ENCODE measurements at places on chromosomes 11 and 22. TPM values are rescaled to one million over a fixed set of nuclear protein-coding genes. Genes with fewer than 3 reads are reported as not detected.
A peak's percentile ranks its signal among the peaks of the same experiment; 100 is the strongest.

The SLC16A8 gene
- total RNA-seq = 0.14 TPM

The PRODH gene
- total RNA-seq = 1.7 TPM

The GRAMD1B gene
- total RNA-seq = 9.0 TPM

The OTOG gene
- 1.8 TPM for total RNA-seq

The PGR gene
- 0.29 TPM for total RNA-seq

GRCh38 chr11:69703768-69704507 is at the start of gene FGF19:
Gene FGF19, minus strand, starts transcription at chr11:69704022. Its CDS starts 146 bp downstream, at chr11:69703876.
- H3K4me1 ChIP-seq = peaks cover 21% of the 10 kb centered on the region
- no peak for DNase-seq
- H3K27ac ChIP-seq = no peak within 1 kb of the TSS
- peak within 1 kb of the TSS; percentile 63 for H3K4me3 ChIP-seq
- peaks cover 80% of the 10 kb centered on the region for H3K27me3 ChIP-seq

- no peak overlapping the region for H3K27ac ChIP-seq
- H3K4me1 ChIP-seq = peaks cover 12% of the 10 kb centered on the region
- H3K36me3 ChIP-seq = no peaks in the 10 kb centered on the region
- peaks cover 13% of the 10 kb centered on the region for H3K27me3 ChIP-seq
- no peak overlapping the region for H3K4me3 ChIP-seq
These were observed 11.6 kb downstream of the APOL5 start for GRCh38 chr22:35729309-35729698.

DNA sequence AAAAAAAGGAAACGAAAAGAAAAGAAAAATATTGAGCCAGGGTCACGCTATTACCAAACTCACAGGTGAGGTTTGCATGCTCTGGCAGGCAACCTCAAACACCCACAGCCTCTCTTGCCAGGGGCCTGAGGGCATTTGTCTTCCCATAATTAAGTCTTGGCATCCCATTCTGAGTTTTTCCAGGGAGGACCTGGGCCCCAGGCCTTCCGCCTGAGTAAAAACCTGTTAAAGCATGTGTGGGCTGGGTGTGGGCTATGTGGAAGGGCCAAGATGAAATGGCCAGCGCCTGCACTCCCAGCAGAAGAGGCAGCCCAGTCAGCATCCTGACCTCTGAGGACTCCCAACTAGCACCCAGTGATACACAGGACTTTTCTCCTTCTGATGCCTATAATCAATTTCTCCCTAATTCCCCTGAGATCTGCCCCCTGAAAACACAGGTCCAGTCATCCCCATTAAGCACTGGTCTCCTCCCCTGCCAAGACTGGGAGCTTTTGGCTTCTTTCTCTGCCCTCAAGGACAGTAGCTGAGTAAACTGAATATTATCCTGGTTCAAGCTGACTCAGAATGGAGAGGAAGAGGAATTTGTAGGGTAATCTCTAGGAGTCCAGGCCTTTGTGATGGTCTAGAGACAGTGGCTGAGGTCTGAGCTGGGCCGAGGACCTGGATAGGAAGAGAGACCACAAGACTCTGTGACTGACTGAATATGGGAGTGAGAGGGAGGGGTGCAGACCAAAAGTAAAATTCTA is 35.6 kb upstream of the ACER3 start:
- peaks cover 13% of the 10 kb centered on the region for H3K4me1 ChIP-seq
- no peaks in the 10 kb centered on the region for H3K27me3 ChIP-seq
- H3K27ac ChIP-seq = peak overlapping the region; percentile 34
- peaks cover 1% of the 10 kb centered on the region for H3K36me3 ChIP-seq

DNA sequence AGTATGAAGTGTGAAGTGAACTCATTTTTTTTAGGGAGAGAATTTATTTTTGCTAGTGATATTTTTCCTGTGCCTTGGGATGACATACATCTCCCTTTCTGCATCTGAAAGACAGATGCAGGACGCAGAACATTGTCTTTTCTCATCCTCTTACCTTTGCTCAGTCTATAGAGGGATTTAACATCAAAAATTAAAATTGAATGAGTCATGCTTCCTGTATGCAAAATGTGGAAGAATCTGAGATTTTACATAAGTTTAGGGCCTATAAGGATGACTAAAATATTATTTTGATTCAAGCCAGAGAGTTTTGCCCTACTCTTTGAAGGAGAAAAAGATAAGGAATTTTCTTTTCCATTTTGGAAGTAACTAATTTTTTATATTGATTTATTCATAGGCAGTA is 27.3 kb downstream of the XRCC6 start:
- H3K4me1 ChIP-seq = no peaks in the 10 kb centered on the region
- DNase-seq = no peak
- peaks cover 30% of the 10 kb centered on the region for H3K36me3 ChIP-seq
- no peak overlapping the region for H3K27ac ChIP-seq
- no peak overlapping the region for H3K4me3 ChIP-seq

DNA sequence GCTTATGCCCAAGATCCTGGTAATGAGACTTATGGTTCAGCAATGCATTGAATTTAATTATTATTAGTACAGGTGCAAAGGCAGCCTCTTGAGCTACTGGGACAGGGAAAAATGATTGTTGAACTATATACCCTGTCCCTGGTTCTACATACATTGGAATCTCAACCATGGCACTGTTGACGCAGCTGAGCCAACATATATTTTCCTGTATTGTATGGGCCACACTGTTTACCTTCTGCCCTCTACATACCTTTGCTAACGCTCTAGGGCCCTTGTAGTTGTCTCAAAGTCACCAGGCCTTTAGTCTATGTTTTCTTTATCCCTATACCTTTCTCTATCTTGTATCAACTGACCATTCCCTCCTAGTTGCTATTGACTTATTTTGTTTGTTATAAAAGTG is 22.6 kb downstream of the KREMEN1 start:
- H3K27ac ChIP-seq = peak overlapping the region; percentile 42
- H3K36me3 ChIP-seq = peaks cover 12% of the 10 kb centered on the region
- DNase-seq = no peak
- H3K4me3 ChIP-seq = no peak overlapping the region
- H3K27me3 ChIP-seq = no peaks in the 10 kb centered on the region

GRCh38 chr11:108958368-108959104 is 293.7 kb downstream of the DDX10 start:
- no peaks in the 10 kb centered on the region for H3K36me3 ChIP-seq
- H3K27ac ChIP-seq = no peak overlapping the region
- peaks cover 7% of the 10 kb centered on the region for H3K4me1 ChIP-seq
- DNase-seq = no peak
- no peaks in the 10 kb centered on the region for H3K27me3 ChIP-seq

DNA sequence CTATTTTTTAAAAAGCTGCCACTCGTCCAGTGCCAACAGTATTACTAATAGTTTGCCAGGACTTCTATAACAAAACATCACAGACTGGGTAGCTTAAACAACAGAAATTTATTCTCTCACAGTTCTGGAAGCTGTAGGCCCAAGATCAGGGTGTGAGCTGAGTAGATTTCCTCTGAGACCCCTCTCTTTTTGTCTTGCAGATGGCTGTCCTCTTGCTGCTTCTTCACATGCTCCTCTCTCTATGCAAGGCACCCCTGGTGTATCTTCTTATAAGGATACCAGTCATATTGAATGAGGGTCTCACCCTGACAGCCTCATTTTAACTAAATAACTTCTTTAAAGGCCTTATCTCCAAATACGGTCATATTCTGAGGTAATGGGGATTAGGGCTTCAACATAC is 390.9 kb downstream of the DLG2 start:
- no peaks in the 10 kb centered on the region for H3K4me1 ChIP-seq
- H3K4me3 ChIP-seq = no peak overlapping the region
- H3K36me3 ChIP-seq = no peaks in the 10 kb centered on the region
- H3K27ac ChIP-seq = no peak overlapping the region
- H3K27me3 ChIP-seq = no peaks in the 10 kb centered on the region

- H3K4me1 ChIP-seq = no peaks in the 10 kb centered on the region
- H3K27me3 ChIP-seq = no peaks in the 10 kb centered on the region
These were observed 9.4 kb upstream of the SAMM50 start for GRCh38 chr22:43945632-43946383.

GRCh38 chr11:122685041-122685440 is 29.5 kb downstream of the UBASH3B start:
- no peaks in the 10 kb centered on the region for H3K27me3 ChIP-seq
- peaks cover 4% of the 10 kb centered on the region for H3K4me1 ChIP-seq
- no peak for DNase-seq
- H3K36me3 ChIP-seq = no peaks in the 10 kb centered on the region

GRCh38 chr11:131889146-131889577 is 518.7 kb downstream of the NTM start:
- H3K27me3 ChIP-seq = peaks cover 42% of the 10 kb centered on the region
- no peak for DNase-seq
- H3K27ac ChIP-seq = no peak overlapping the region
- H3K36me3 ChIP-seq = no peaks in the 10 kb centered on the region
- peaks cover 2% of the 10 kb centered on the region for H3K4me1 ChIP-seq
- H3K4me3 ChIP-seq = no peak overlapping the region

DNA sequence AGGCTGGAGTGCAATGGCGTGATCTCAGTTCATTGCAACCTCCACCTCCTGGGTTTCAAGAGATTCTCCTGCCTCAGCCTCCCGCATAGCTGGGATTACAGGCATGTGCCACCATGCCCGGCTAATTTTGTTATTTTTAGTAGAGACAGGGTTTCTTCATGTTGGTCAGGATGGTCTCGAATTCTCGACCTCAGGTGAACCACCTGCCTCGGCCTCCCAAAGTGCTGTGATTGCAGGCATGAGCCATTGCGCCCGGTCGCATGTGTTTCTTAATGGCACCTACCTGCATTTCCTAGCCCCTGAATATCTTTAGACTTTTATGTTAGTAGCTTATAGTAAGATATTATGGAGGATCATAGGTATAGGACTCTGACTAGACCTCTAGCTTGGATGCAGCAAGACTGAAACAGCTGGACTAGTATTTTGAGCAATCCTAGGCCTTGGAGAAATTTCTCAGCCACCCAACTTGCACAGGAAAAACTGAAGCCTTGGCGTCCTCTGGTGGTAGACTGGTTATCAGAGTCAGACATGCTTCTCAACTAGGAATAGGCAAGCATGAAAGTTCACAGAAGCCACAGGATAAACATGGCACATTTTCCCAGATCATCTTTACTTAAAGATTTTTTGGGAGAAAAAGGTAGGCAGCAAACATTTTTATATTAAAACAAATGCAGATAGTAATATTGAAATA is 22.7 kb upstream of the C1QTNF4 start:
- no peaks in the 10 kb centered on the region for H3K4me1 ChIP-seq
- no peaks in the 10 kb centered on the region for H3K27me3 ChIP-seq
- peaks cover 8% of the 10 kb centered on the region for H3K36me3 ChIP-seq
- no peak overlapping the region for H3K4me3 ChIP-seq
- DNase-seq = no peak

GRCh38 chr11:129435499-129436245 is 60.0 kb downstream of the BARX2 start:
- peaks cover 22% of the 10 kb centered on the region for H3K36me3 ChIP-seq
- no peaks in the 10 kb centered on the region for H3K27me3 ChIP-seq
- no peak overlapping the region for H3K4me3 ChIP-seq
- peak overlapping the region; percentile 94 for H3K27ac ChIP-seq
- peaks cover 43% of the 10 kb centered on the region for H3K4me1 ChIP-seq

GRCh38 chr11:119935349-119935925 is 202.5 kb downstream of the TRIM29 start:
- H3K4me3 ChIP-seq = no peak overlapping the region
- H3K27me3 ChIP-seq = peaks cover 10% of the 10 kb centered on the region
- no peaks in the 10 kb centered on the region for H3K36me3 ChIP-seq
- peaks cover 4% of the 10 kb centered on the region for H3K4me1 ChIP-seq

DNA sequence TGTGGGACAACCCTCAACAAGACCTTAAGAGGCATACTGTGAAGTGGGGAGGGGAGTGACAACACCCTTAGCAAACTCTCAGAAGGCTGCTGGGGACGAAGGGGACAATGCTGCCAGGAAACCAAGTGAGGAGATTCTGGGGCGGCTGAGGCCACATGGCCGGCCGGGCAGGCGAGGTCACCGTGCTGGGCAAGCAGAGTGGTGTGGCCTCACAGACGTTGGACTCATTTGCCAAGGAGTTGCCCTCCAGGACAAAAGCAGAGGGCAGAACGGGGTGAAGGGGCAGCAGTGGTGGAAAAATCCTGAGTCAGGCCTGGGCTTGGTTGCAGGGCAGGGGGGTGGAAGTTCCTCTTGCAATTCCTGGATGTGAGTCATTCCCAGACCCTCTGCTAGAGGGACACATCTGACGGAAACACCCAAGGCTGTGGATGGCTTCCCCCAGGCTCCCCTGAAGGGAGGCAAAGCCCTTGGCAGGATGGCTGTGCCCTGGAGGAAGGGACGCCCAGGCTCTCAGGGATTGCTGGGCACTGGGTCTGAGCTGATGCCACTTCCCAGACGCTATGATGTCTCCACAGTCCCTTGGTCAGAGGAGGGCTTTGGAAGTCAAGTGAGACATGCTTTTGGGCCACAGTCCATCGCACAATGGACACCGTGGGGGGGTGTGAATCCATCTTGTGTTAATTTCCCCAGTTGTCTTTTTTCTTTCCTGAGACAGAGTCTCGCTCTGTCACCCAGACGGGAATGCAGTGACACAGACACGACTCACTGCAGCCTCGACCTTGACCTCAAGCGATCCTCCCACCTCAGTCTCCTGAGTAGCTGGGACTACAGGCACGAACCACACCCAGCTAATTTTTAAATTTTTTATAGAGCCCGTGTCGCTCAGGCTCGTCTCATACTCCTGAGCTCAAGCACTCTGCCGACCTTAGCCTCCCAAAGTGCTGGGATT is 16.2 kb upstream of the SHANK3 start:
- no peaks in the 10 kb centered on the region for H3K4me1 ChIP-seq
- no peak overlapping the region for H3K27ac ChIP-seq
- no peak for DNase-seq
- peaks cover 46% of the 10 kb centered on the region for H3K27me3 ChIP-seq

DNA sequence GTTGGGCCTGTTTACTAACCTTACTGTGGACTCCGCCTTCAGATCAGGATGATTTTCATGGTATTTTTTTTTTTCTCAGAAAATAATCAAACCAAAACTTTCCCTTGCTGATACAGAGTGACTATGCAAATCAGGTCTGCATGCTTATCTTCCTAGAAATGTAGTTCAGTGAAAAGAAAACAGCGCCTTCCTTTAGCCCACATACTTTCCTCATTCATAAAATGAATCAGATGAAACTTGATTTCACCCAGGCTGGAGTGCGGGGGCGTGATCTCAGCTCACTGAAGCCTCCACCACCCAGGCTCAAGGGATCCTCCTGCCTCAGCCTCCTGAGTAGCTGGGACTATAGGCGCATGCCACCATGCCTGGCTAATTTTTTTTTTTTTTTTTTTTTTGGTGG is 26.0 kb downstream of the ZNRF3 start:
- peaks cover 84% of the 10 kb centered on the region for H3K4me1 ChIP-seq
- peak overlapping the region; percentile 97 for H3K27ac ChIP-seq
- no peaks in the 10 kb centered on the region for H3K36me3 ChIP-seq
- H3K4me3 ChIP-seq = no peak overlapping the region
- H3K27me3 ChIP-seq = no peaks in the 10 kb centered on the region
